ENCODE measurements at places on chromosomes 6 and 20.
A peak's percentile ranks its signal among the peaks of the same experiment; 100 is the strongest.

GRCh38 chr6:111689946-111690345, 84.3 kb upstream of the TRAF3IP2 start:
- DNase-seq, result no peak

GRCh38 chr6:129493354-129493902, 216.5 kb downstream of the ARHGAP18 start:
- no peak for DNase-seq

DNA sequence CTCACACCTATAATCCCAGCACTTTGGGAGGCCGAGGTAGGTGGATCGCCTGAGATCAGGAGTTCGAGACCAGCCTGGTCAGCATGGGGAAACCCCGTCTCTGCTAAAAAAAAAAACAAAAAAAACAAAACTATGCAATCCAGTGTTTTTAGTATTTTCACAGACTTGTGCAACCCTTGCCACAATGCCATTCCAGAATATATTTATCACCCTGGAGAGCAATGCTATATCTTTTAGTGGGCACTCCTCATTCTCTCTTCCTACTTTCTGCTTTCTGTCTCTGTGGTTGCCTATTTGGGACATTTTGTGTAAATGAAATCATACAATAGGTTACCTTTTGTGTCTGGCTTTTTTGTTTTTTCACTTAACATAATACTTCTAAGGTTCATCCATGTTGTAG, 39.1 kb upstream of the MROH8 start:
- no peak for DNase-seq

GRCh38 chr6:116691154-116691553, 10.1 kb downstream of the KPNA5 start:
- DNase-seq, result no peak

DNA sequence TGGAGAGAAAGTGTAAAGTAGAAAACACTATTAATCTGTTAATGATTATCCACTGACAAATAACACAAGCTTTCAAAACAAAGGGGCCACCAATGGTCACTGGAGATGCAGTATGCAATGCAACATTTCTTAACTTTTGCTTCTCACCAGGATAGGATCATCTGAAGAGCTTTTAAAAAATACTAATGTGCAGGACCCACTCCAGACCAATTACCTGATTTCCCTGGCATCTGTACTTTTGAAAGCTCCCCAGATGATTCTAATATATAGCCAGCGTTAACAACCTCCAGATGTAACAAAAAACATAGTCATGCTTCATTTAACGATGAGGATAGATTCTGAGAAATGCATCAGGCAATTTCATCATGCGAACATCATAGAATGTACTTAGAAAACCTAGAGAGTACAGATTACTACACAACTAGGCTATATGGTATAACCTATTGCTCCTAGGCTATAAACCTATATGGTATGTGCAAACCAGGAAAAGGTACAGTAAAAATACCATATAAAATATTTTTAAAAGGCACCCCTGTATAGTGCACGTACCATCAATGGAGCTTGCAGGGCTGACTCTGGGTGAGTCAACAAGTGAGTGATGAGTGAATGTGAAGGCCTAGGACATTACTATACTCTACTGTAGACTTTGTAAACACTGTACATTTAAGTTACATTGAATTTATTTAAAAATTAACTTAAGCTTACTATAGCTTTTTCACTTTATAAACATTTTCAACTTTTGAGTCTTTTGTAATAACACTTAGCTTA, 69.2 kb downstream of the ATG5 start:
- DNase-seq, result no peak

DNA sequence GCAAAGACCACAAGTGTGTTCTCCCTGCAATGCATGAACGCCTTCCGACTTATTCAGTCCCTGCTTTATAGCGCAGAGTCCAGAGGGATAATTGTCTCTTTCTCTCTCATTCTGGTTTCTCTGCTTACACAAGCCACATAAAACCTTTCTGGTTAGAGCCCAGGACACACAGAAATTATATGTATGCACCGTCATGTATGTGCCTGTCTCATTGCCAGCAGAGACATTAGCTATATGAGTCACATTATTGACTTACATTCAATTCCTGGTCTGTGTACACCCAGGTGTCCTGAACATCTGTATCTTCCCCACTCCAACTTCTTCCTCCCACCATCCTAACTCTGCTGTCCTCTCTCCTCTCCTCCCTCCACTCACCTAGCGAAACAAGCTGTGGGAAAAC, 44.0 kb downstream of the LRFN2 start:
- no peak for DNase-seq

GRCh38 chr6:31883676-31884075, 4.9 kb upstream of the SLC44A4 start:
- no peak for DNase-seq

- no peak for DNase-seq
Measured at GRCh38 chr6:138847884-138848283, 52.0 kb downstream of the ECT2L start.

GRCh38 chr6:107624050-107624449, 134.1 kb downstream of the SOBP start:
- no peak for DNase-seq

- no peak for DNase-seq
Measured at GRCh38 chr6:24469811-24470210, 19.6 kb downstream of the GPLD1 start.

GRCh38 chr20:20521736-20522135, 153.8 kb downstream of the INSM1 start:
- DNase-seq, result no peak

DNA sequence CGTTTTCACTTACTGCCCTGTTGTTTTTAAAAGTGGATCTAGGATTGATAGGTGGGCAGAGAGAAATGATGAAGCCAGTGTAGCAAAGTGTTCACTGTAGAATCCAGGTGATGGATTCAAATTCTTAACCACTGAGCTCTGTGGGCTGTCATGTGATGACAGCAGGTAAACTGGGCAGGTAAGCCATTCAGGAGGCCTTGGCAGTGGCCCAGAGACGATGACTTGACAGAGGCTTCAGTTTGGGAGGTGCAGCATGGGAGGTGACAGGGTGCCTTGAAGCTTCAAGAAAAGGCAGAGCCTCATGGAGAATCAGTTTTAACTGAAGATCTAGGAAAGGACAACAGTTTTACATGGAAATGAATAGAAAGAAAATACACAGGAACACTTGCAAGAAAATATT, 2.0 kb downstream of the NAA20 start:
- no peak for DNase-seq

GRCh38 chr6:108549741-108550140, 11.0 kb upstream of the FOXO3 start:
- peak; percentile 7 for DNase-seq

- no peak for DNase-seq
Measured at GRCh38 chr6:79954849-79955248, 7.5 kb upstream of the ELOVL4 start.

- peak; percentile 79 for DNase-seq
Measured at GRCh38 chr20:62616728-62617621, 25.3 kb upstream of the SLCO4A1 start.

DNA sequence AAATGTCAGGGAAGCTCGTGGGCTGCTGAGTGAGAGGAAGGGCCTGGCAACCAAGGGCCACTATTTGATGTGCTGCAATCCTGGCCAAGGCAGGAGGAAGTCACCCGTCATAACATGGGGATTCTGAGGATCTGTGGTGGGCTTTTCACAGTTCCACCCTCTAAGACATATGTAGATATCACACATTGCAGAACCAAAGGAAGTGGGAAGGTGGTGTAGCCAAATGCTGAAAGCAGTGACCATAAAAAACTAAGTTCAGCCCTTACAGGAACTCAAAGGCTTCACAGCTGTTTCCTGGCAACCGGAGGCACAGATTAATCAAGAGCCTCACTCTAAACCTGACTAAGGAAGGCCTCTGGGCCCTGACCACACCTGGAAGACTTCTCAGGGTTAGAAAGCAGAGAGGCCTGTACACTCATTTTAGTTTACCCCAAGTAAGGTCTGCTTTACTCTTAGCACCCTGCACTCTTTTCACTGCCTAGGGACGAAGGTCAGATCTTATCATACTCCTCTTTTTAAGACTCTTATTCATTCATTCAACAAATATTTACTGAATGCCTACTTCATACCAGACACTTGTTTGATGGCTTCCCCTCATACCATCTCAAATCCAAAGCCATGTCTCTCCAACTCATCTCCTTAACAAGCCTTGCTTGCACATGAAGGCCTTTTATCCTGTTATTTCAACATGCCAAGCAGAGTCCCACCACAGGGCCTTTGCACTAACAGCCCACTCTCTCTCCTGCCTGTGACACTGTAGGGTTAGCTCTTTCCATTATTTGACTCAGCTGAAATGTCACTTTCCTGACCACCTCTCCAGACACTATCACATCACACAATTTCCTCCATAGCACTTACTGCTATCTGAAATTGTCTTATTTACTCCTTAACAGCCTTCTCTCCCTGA, 2.6 kb downstream of the UBE2V1 start:
- peak; percentile 85 for DNase-seq

DNA sequence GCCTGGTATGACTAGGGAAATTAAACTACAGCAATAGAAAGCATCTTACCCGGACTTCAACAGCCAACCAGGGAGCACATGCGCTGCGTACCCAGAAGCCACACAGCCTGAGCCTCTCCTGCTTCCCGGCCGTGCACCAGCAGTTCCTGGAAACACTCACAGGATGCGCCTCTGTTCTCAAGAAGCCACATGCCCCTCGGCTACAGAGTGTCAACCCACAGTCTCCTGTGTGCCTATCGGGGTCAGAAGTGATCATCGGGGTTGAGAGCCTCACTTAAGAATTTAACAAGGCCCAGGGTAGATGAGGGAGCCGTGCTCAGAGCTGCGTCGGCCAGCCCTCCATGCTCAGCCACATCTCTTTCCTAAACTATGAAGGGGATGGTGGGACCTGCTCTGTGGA, 147.2 kb upstream of the GGTLC1 start:
- DNase-seq, result no peak

DNA sequence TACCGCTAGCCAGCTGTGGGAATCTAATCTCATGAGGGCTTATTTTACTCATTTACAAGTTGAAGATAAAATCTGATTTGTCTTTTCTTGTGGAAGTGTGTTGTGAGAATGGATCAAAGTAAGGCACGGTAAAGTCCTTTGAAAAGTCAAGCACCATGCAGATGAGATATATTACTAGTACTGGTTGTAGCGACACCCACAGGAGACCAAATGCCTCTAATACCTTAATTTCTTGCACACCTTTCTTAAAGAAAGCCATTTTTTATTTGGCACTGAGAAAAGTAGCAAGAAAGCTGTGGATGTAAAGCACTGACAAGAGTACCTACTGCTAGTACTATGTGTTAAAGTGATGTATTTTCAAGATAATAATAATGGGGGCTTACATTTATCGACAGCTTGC, 191.0 kb upstream of the MMS22L start:
- DNase-seq, result no peak

DNA sequence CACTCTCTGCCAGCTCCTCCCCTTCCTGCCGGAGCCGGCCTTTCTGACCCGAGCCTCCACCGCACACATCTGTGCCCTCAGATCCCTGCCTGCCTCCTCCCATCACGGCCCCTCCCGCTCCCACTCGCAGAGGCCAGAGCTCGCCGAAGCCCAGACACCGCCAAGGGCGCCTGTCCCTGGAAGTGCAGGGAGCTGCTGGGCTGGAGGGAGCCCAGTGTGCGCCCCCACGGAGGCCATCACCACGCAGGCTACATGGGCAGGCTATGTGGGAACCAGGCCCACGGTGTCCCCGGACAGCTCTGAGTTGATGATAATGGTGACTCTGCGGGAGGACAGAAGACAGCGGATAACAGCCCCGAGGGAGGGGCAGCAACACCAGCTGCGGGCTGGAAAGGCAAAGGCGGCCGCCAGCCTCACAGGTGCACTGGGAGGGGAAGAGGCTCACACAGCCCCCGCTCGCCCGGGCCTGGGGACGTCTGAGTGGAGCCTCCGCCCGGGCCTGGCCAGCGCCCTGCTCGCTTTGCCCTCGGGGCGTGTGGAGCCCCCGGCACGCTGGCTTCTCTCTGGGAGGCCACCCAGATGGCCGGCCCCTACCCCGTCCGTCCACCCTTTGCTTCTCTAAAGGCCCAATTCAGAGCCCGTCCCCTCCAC, 154.9 kb downstream of the DLL1 start:
- DNase-seq, result no peak

GRCh38 chr6:148887181-148887580, 140.4 kb downstream of the UST start:
- no peak for DNase-seq

DNA sequence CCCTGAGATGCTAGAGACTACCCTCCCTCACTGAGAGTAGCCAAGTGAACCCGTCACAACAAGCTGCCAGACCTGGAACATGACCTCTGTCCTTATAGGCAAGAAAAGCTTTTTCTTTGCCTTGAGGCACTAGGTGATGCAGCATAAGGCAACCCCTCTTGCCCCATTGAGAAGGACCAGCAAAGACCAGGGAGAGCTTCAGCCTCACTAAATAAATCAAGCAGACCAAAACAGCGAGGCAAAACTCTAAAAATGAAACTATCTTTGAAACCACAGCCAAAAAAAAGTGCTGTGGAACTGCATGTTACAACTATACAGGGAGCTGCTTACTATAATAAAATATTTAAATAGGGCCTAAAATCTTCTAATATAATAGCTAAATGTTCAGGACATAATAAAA, 62.6 kb upstream of the FAM83B start:
- DNase-seq, result no peak

GRCh38 chr6:25606151-25606550, 45.9 kb upstream of the SCGN start:
- DNase-seq, result no peak

- DNase-seq, result no peak
Measured at GRCh38 chr6:123770247-123770949, 33.3 kb upstream of the NKAIN2 start.

- DNase-seq, result peak; percentile 87
Measured at GRCh38 chr6:158853072-158853879, 34.1 kb upstream of the EZR start.

DNA sequence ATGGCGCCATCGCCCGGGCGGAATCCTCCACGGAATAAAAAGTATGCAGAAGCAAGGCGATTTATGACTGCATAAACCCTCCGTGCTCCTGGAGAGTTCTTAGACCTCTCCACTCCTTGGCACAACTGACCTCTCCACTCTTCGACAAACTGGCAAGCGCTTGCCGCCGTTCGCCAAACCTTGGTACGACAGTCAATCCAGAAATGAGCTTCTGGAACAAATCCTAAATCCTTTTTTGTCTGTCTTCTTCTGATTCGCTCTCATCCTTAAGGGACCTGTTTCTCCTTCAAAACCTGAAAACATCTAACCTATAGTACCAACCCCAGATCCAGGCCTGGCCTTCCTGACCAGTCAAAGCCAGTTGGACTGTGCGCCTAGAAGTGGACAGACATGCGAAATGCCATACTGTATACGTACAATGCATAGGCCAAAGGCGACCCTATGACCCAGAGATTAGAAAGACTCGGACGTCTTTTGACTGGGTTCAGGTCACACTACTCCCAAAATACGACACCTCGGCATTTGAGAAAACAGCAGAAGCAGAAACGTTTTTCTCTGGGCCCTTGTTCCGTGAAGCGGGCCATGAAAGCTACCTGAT, 59.4 kb downstream of the TRIM27 start:
- no peak for DNase-seq

GRCh38 chr6:136491754-136492153, 58.5 kb downstream of the MAP7 start:
- DNase-seq, result no peak

GRCh38 chr20:12074111-12074655, 156.5 kb downstream of the BTBD3 start:
- no peak for DNase-seq
